ENCODE measurements at places on chromosomes 5 and 9.

DNA sequence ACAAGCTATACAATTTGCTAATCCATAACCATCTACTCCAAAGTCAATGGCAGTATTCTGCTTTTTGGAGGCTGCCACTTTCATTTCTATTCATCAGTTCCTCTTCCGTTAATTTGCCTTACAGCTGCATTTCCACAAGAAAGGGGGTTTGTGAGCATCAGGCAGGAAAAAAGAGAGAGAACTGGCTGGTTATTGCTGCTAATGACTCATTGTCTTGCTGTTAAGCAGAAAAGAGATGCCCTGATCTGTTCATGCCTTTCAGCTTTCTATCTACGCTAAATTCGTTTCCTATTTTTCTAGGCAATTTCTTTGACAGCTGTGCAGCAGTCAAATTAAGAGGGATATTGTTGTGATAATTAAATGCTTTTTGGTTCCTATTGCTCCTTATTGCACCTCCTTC lies 65.9 kb upstream of the GNAQ start:
- no peak for DNase-seq

DNA sequence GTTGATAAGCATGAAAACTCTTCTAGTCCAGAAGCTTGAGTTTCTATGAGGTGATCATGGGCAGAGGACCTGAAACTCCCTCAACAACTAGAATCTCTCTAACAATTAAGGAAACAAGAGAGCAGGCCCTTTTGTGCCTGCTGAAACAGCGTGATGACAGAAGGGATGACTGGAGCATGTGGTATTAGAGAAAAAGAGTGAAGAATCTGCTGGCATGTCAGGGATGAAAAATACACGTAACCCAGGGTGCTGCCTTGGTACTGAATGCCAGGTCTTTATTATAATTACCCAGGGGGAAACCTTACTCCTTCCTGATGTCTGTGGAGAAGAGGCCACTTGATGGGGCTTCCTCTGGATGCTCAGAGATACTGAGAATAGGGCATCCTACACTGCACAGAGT lies 167.8 kb downstream of the CRB2 start:
- DNase-seq: no peak

GRCh38 chr9:86836797-86837196 lies 110.5 kb downstream of the GAS1 start:
- no peak for DNase-seq

- no peak for DNase-seq
Observed at GRCh38 chr5:3517348-3517747, 78.3 kb upstream of the IRX1 start.

DNA sequence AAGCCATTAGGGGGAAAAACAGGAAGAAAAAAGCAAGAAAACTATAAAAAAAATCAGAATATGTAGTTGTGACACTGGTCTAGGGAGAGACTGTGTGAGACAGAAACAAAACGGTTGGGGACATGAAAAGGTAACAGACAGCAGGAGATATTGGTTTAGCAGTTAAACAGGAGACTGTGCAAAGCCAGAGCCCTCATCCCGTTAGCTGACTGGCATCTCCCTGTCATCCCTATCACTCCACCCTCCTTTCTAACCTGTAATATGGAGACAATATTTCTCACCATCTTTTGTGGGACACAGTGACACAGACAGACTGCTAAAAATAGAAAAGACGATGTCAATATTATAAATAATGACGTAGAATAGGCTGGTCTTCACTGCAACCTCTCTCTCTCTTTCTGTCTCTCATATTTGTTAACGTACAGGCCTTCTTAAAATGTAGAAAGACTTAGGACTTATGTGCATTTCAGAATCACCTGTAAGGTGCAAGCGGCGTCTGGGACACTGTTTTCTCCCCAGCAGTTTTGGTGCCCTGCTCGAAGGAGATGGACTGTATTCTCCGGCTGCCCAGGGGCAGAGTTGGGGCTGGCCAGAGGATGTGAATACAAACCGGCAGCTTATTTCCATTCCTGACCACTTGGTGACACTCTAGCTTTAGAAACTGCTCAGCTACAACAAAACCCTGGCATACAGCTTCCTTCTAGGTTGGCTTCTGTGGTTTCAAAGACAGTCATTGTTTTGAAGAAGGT lies 190.6 kb downstream of the MAT2B start:
- no peak for DNase-seq

DNA sequence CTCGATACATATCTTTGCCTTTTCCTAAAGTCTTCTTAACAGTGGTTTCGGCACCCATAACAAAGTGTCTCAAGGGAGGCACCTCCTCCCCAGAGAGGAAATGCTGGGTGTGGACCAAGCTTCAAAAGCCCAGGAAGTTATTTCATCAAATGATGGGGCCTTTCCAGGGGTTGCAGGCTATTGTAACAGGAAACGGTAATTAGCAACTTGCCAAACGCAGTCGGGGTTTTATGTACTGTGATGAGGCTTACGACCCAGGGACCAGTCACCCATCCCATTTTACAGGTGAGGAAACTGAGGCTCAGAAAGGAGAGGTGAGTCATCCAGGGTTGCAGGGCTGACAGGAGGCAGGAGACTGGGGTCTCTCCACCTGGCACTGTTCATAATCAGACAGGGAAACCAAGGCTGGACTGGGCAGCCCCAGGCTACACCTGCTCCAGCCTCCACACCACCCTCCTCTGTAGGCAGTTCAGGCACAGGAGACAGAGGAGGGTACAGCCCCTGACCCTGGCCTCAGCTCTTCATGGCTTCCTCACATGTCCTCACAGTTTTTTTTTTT lies 30.0 kb upstream of the SUSD3 start:
- DNase-seq: no peak

GRCh38 chr5:134103397-134103796 lies 11.1 kb upstream of the TCF7 start:
- no peak for DNase-seq

DNA sequence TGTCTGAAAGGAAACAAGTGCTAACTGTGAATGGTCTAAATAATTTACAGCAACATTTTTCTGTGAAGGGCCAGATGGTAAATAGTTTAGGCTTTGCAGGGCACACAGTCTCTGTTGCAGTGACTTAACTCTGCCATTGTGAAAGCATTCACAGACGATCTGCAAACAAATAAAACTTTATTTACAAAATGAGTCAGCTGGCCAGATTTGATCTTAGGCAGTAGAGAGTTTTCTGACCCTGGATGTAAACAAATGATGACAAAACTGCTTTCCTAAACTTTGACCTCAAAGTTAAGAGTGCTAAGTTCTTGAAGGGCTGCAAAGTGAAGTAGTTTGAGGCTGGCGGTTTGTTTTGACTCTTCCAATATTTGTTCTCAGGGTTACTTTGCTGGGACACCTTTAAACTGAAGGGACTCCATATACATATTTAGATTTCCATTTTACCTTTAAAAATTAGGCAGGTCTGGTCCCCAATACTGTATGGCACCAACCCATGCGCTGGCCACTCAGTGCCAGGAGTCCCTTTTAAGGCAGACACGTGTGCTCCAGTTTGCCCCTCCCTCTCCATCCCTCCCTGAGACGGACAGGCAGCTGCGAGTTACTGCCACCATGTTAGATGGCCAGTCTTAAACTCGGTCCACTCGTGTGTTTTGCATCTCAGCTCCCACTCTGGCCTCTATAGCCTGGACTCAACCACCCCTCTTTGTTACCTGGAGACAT lies 4.0 kb upstream of the ADAMTS16 start:
- no peak for DNase-seq

DNA sequence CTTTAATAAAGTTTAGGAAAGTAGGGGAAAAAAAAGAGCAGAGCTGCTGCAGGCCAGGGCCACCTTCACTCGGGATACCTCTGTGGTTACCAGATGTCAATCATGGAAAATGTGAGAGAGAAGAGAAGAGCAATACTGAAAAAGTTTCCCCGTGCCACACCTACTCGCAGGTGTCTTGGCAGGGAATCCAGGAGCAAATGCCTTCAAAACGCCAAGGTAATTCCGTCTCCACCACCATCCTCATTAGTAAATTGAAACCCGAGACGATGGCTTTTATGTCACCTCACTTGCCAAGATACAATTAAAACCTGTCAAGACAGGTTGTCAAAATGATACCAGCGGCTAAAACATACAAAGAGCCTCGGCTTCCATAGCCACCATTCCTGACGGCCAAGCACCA lies 49.7 kb downstream of the FAM81B start:
- DNase-seq: no peak

DNA sequence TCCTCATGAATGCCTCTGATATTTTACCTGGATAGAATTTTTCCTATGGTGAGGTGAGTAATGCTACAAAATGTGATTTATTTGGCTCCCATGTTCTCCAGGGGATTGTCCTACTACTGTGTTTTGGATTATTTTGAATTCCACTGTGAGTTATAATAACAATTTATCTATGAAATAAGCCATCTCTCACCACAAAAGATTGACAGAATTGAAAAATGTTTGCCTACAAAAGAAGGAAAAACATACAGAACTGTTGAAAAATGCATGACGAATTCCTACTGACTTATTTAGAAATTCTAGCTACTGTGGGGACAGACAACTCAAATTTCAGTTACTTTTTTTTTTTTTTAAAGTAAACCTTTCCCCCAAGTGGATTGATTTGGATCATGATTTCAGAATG lies 463.7 kb upstream of the GRIN3A start:
- DNase-seq: no peak

- no peak for DNase-seq
Observed at GRCh38 chr5:39189292-39189955, 29.9 kb downstream of the FYB1 start.

DNA sequence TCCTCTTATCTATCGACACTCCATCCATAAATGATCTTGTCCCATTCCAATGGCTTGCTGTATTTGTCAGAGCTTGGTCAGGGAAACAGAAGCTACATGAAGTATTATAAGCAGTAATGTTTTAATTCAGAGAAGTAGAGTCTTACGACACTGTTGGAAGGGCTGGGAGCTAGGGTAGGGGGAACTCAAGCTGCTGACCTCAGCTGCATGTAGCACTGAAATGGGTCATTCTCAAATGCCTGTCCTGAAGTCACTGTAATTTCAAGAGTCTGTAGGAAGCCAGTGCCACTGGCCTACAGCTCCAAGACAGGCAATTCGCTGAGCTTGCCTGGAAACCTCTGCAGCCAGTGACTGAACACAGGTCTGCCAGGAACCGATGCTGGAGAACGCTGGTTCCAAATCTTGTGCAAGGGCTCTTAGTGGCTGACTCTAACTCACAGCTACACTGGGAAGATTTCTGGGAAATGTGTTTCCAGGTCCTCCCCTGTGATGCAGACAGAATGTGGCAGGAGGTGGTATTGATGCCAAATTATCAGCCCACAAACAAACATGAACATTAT lies 532.4 kb downstream of the CCDC171 start:
- DNase-seq: no peak

- DNase-seq: no peak
Observed at GRCh38 chr5:128081111-128081851, 2.3 kb upstream of the SLC12A2 start.

- no peak for DNase-seq
Observed at GRCh38 chr5:55763746-55764420, 26.0 kb downstream of the DDX4 start.

DNA sequence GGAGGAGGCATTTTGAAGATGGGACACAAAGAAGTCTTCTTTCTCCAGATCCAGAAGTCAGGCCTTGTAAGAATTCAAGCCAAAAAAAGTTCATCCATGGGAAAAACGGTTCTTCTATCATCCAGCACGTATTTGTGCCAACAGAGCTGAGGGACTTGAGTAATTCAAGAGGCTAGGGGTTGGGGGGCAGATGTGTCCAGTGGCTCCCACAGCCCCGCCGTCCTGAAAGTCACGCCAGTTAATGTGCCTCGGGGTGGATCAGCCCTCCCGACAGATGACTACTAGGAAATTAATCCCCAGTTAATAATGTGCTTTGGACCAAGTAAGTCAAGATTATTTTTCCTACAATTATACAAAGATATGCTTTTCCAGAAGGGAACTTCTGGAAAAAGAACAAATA lies 23.4 kb downstream of the NREP start:
- DNase-seq: no peak

DNA sequence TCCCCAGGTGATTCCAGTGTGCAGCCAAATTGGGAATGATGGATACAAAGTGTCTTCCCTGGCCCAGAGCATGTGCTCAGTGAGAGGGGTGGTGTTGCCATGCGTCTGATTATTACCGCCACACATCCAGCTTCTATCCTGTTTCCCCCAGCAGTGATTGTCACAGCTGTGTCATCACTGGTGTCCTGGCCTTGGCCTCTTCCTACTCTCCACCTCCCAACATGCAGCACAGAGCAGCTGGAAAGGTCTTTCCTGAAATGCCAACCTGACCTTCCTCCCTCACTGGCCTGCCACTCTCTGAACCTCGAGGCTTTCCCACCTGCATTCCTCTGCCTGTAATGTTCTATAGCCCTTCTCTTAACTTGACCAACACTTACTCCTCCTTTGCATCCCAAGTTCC lies 60.0 kb downstream of the TMOD1 start:
- DNase-seq: no peak

GRCh38 chr5:95647886-95648860 lies 1.6 kb downstream of the RFESD start:
- DNase-seq: no peak

DNA sequence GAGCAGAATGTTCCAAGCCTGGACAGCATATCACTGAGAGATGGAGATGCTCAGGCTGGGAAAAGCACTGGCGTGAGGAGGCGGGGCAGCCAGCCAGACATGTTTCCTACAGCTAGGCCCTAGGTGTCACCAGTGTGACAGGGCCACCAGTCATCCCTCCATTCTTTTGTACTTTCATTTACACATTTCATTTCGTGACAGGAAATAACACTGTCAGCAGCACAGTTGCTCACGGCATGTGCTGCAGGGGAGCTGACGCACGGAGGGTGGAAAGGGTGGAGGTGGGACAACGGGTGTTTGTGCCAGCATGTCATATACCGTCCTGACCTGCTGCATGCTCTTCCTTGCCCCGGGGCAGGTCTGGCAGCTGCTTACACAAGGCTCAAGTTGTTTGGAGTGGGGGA lies 14.8 kb upstream of the CEMIP2 start:
- peak; percentile 34 for DNase-seq

DNA sequence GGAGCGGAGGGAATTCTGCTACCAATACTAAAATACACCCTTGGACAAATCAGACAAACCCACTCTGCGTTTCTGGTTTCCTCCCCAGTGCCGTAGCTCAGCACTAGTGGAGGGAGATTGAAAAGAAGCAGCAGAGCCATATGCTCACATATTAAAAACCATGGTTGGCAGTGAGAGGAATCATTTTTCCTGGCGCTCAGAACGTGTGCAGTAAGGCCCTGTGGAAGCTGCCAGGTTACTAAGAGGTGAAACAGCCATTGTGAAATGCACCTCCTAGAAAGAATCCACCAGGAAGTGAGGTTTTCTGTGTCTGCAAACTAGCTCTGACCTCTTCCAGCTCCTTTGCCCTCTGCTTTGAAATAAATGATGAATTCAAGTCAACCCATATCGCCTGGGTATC lies 177.2 kb downstream of the ERCC6L2 start:
- DNase-seq: no peak

GRCh38 chr5:139733010-139733688 lies 62.5 kb upstream of the PSD2 start:
- no peak for DNase-seq

GRCh38 chr5:95975703-95976102 lies 14.1 kb upstream of the ELL2 start:
- no peak for DNase-seq

Data from NCI-H510A (cell line).